ENCODE measurements at places on chromosomes 6 and 20.
A peak's percentile ranks its signal among the peaks of the same experiment; 100 is the strongest.

DNA sequence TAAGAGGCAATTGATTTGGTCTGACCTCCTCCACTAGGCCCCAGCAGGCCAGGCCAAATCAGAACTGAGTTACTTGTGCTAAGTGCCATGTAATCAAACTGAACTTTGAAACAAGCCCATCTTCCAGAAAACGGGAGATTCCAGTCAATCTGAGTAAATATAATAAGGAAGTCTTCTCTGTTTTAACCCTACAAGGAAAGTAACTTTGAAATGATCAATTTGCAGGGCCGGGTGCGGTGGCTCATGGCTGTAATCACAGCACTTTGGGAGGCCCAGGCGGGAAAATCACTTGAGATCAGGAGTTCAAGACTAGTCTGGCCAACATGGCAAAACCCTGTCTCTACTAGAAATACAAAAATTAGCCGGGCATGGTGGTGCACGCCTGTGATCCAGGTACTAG is 2.0 kb upstream of the SHLD1 start:
- DNase-seq, result no peak

- no peak for DNase-seq
Observed at GRCh38 chr6:72787391-72788031, 165.6 kb downstream of the KCNQ5 start.

GRCh38 chr20:16195671-16196070 is 377.6 kb downstream of the KIF16B start:
- no peak for DNase-seq

DNA sequence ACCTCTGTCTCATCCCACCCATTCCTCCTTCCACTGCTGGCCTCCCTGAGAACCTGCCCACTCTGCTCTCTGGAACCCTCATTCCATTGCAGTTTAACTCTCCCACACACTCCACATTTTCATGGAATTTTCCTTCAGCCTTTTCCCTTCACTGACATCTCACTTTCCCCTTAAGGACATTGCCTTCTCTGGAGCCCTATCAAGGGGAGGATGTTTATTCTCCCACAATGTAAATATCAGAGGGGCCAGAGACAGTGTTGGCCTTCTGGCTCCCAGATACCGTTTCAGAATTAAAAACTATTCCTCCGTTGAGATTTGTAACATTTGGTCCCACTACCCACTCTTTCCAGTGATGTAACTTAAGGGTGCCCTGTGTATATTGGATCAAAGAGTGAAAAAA is 199.5 kb upstream of the KCNK16 start:
- no peak for DNase-seq

DNA sequence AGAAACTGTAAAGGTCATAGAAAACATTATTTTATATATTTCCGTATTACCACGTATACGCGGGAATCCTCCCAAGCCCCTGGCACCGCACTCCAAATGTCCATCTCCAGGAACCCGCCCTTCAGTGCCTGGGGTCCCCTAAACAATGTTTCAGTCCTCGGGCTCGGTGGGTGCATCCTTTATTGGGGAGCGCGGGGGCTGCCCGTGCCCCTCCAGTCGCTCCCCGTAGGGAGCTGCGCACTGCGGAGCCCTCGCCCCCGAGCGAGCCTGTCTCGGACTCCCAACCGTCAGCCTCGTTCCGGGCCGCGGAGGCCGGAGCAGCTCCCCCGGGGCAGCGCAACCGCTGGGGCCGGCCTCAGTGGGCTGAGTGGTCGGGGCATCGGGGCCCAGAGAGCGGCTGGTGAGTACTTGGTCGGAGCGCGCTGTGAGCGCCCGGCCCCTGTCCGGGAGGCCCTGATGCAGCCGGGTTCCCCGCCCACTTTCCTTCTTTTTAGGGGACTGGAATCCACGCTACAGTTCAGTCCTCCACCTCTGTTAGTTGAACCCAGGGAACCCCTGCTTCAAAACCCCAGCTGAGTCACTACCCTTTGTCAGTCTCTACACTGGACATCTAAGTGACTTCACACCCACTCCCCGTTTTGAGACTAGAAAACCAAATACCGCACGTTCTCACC is at the start of gene DNAH8:
Gene DNAH8, plus strand, starts transcription at position 296 of the 674 bp plus-strand sequence. CDS start 7,499 bp downstream, outside the sequence.
- no peak for DNase-seq

DNA sequence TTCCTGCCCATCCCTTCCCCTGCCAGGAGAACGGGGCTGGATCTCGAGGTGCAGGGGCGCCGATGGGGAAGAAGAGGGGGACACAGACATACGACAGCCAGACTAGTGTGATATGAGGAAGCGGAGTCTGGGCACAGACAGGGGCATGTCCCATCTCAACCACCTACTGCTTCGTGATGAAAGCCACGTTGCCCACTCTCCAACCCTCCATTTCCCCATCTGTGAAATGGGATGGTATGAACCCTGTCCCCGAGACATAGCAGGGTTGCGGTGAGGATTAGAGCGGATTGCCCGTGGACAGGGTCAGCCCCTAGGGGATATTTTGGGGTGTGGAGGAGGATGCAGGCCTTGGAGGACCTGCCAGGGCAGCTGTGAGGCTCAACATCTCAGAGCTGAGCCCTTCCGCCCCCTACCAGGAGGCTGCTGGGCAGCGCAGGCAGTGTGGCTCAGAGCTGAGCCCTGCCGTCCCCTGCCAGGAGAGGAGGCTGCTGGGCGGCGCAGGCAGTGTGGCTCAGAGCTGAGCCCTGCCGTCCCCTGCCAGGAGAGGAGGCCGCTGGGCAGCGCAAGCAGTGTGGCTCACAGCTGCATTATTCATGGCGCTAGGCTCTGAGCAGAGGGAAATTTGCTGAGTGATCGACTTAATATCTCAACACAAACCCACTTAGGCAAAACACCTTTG is 71.7 kb downstream of the GRM4 start:
- DNase-seq, result no peak

DNA sequence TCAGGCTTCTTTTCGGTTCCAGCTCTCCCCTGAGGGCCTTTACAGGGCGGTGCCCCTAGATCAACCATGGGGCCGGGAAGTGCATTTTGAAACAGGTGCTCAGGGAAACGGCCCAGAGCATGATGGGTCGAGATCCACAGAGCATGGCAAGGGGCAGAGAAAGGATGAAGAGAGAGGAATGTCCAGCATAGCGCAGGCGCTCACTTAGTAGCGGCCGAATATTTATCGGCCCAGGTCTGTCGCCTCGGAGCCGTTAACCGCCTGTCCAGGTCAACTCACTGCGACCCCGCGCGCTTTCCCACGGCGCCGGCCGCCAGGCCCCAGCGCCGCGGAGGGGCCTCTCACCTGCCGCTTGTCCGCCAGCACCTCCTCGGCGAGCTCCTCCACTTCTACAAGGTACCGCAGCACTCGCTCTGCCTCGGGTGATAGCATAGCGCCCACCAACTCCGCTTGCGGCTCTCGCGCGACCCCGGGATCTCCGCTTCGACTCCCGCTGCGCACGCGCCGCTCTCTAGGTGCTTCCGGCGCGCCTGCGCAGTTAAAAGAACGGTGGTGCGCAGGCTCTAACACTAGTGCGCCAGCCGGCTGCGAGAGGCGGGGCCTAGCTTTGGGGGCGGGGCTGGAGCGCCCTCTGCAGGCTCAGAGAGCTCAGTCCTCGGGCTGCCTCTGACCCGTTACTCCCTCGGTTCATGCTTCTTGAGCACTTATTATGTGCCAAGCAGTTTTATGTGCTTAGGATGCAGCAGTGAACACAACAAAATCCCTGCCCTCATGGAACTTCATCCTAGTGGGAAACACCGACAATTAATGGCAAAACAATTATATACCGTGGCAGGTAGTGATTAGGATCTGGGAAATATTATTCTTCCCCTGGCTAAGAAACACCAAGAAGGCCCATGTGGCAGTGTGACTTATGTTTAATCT is at the start of gene PDRG1:
Gene PDRG1, minus strand, starts transcription at position 517 of the 924 bp plus-strand sequence. Its CDS starts 85 bp downstream, at position 432.
- peak; percentile 94 for DNase-seq

GRCh38 chr6:15399641-15400470 is 154.0 kb downstream of the JARID2 start:
- DNase-seq, result no peak

GRCh38 chr20:47466704-47467459 is 34.8 kb upstream of the NCOA3 start:
- DNase-seq, result no peak

DNA sequence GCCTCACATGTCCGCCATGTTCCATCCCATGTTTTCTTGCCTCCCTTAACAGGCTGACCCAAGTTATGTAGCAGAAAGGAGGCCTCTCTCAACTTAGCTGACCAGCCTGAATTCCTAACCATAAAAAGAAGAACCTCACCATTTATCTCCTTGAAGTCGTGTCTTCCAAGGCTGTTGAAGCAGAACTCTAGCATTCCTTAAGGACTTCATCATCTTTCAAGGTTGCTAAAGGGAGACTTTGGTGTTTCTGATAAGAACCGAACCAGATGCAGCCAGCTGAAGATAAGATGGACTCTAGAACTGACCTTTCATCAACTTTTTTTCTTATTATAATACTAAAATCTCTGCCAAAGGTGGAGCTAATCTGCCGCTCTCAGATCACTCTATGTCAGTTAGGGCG is 571.7 kb upstream of the SLC35B3 start:
- no peak for DNase-seq

GRCh38 chr6:125008957-125009356 is 46.7 kb downstream of the RNF217 start:
- DNase-seq, result no peak

DNA sequence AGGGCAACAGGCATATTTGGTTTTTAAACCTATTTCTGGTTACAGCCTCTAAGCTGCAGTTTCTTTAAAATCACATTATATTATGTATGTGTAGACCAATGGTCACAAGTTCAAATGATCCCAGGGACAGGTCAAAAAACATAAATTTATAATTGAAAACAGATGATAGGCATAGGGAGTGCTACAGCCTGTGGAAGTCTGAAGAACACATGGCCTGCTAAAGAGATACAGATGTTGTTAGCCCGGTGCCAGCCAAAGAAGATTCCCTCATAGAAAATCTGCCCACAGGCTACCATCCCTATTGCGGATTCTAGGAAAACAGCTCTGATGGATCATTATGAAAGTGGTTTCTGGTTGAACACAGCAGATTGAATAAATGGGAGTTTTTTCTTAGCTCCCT is 65.3 kb downstream of the NRSN1 start:
- DNase-seq, result no peak

DNA sequence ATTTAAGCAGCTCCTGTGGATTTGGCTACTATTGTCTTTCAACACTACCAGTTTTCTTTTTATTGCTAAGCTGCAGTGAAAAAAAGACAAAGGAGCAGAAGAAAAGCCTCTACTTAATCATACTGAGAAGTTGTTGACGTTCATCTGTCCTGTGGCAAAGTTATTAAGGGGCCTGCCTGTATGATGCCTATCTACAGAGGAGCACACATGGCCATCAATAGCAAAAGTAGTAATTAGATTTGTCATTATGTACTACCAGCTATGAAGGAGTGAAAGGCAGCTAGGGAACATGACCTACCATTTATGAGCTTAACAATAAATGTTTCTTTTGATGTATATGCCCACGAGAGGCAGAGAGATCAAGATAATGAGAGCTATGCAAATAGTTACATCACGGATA is 620.9 kb downstream of the PHF3 start:
- no peak for DNase-seq

DNA sequence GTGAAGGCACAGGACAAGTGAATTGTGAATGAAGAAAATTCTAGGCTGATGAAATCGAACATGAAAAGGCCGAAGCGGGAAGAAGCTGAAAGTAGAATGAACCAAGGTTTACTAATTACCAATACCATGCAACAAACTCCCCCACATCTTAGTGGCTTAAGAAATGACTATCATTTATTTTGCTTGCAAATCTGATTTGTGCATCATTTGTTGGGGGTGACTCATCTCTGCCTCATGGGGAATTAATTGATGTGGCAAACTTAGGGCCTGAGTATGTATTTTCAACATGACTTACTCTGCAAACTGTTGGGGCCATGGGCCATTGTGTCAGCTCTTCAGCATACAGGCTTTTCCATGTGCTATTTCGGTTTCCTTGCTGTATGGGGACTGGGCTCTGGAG is 26.8 kb downstream of the PPP1R14C start:
- DNase-seq, result no peak

DNA sequence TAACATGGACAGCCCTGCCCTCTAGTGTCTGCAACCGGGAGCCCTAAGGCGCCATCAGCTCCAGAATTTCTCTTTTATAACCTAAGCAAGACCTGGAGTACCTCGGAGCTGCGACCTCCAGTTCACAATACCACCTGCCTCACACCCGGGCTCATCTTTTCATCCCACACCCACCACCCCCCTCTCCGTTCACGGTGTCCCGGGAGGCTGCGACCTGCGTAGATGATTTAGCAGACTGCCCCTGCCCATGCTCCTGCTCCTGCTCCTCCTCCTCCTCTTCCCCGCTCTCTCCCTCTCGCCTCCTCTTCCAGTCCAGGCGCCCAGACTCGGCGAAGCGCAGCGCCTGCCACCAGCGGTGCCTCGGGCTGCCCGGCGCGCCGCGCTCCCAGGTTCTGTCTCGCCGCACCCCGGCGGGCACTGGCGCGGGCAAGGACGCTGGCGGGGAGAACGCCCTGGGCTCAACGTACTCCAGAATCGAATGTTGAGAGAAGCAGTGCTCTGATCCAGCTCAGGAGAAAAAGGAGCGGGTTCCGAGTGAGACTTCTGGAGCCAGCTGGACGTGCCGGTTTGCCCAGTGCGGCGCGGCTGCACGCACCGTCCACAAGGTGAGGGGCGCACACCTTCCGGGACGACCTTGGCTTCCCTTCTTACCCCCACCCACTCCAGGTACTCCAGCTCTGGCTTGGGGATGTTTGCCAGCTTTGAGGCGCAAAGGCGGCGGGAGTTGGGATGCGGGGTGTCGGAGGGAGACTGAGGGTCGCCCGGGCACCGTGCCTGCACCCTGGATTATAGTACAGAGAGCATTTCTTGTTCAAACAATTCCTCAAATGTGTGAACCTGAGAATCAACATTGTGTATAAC is at the start of gene HTR1E:
Gene HTR1E, plus strand, starts transcription at position 310 of the 861 bp plus-strand sequence. CDS start 77,807 bp downstream, outside the sequence.
- no peak for DNase-seq

DNA sequence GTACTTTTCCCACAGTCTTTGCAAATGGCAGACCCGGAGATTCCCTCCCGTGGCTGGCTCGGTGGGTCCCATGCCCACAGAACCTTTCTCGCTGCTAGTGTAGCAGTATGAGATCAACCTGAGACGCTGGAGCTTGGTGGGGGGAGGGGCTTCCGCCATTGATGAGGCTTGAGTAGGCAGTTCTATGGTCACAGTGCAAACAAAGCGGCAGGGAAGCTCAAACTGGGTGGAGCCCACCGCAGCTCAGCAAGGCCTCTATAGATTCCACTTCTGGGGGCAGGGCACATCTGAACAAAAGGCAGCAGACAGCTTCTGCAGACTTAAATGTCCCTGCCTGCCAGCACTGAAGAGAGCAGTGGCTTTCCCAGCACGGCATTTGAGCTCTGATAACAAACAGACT is 186.0 kb upstream of the KCNK16 start:
- DNase-seq, result no peak

GRCh38 chr6:136445063-136445462 is 105.2 kb downstream of the MAP7 start:
- no peak for DNase-seq

DNA sequence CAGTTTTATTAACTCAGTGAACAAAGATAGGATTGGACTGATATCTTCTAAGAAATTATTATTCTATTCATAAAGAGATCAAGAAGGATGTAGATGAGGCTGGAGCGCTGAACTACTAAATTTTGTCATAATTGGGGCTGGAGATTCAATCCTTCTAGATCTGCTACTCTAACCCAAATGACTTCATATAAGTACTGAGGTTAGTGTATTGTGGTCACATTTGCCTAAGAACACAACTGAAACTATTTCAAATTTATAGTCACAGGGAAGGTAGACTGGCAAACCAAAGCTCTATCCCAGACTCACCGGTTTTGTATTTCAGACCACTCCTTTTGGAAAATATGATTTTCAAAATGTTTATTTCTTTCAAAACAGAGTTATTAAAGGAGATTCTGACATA is 96.7 kb downstream of the BMP5 start:
- DNase-seq, result no peak

- no peak for DNase-seq
Observed at GRCh38 chr6:87636315-87636714, 46.4 kb downstream of the ORC3 start.
